ENCODE measurements at places on chromosomes 11 and 22. TPM values are rescaled to one million over a fixed set of nuclear protein-coding genes. Genes with fewer than 3 reads are reported as not detected.

The TMPRSS13 gene
- not detected for total RNA-seq

DNA sequence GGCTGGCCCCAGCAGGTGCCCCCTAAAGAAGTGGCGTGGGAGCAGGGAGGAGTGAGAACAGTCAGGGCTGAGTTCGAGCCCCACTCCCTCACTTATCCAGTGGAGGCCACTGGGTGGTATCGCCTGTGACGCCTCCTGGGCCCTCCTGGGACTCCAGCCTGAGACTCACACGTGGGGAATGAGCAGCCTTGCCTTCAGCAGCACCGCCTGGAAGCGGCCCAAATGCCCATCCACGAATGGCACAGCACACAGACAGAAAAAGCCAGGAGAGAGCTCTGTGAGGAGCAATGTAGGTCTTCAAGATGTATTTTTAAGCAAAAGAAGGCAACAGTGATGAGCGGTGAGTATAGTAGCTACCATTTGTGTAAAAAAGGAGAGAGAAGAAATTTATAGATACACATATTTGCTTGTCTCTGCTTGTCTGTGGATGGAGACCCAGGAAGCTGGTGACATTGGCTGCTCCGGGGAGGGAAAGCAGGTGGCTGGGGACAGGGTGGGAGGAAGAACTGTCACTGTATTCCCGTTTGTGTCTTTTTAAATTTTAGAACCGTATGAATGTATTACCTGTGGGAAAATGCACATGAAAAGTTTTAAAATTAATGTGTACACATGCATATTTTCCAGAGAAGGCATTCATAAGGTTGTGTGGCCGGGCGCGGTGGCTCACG is 13.2 kb downstream of the KCNJ4 start:
- DNase-seq, result no peak

DNA sequence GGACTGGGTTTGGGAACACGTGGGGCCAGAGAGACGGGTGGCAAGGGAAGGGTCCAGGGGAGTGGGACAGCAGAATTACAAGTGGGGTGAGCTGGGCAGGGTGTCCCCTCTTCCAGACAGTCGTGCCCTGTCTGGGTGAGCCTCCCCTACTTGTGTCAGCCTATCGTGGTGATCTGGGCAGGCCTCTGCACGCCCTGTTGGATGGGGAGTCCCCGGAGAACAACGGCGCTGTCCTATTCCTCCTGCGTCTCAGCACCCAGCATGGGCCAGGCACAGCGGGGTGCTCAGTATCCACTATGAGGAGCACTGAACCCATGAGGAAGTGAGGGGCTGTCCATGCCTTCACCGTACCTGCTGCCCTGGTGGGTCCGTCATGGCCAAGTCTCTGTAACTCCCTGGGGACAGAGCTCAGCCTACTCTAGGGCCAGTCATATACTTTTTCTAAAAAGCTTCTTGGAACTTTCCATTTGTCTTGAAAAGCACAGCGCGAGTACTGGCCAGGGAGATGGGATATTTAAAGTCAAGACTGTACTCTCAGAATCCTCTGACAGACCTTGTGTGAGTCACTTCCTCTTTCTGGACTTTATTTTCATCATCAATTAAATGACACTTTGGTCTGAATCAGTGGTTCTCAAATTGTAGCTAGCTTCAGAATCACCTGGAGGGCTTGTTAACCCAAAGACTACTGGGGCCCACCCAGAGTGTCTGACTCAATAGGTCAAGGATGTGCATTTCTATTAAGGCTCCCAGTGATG is 81.7 kb upstream of the NECTIN1 start:
- DNase-seq, result no peak

DNA sequence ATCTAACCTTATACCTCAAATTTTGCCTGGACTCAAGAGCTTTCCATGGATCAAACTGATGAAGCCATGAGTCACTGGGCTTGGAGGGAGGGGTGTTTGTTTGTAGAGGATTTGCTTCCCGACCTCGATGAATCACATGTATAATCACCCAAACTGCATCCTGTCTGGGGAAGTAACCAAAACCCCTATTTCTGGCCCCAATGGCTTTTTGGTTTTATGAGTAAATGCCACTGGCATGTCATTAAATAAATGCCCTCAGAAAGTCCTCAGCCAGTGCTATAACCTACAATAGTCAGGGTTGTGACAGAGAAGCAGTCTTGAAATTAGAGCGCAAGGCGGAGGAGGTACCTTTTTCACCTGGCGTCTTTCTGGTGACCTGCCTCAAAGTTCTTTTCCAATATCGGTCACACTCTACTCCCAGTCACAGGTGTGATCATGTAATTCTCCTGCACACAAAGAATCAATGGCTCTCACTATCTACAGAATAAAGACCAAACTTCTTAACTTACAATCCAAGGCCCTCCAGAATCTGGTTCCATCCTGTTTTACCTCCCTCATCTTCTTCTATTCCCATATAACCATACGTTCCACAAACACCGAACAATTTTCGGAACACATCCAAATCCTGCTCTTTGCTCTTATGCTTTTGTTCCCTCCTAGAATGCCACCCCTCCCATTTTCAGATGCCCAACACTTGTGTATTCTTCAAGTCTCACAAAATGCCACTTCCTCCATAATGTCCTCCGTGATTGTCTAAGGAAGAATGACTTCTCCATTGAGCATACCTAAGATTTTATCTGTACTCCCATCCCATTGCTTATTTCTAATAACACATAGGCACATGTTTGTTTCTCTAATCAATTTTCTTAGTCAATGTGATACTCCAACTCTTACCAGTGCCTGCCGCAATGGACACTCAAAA is 81.3 kb upstream of the BLID start:
- DNase-seq, result no peak

The CDC42BPG gene
- total RNA-seq, result 1.2 TPM

DNA sequence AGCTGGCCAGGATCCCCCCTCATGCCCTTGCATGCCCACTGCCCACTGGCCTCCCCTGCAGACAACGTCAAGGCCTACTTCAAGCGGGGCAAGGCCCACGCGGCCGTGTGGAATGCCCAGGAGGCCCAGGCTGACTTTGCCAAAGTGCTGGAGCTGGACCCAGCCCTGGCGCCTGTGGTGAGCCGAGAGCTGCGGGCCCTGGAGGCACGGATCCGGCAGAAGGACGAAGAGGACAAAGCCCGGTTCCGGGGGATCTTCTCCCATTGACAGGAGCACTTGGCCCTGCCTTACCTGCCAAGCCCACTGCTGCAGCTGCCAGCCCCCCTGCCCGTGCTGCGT is 7.9 kb downstream of the AIP start:
- DNase-seq, result no peak

The POU2AF3 gene
- not detected for total RNA-seq

DNA sequence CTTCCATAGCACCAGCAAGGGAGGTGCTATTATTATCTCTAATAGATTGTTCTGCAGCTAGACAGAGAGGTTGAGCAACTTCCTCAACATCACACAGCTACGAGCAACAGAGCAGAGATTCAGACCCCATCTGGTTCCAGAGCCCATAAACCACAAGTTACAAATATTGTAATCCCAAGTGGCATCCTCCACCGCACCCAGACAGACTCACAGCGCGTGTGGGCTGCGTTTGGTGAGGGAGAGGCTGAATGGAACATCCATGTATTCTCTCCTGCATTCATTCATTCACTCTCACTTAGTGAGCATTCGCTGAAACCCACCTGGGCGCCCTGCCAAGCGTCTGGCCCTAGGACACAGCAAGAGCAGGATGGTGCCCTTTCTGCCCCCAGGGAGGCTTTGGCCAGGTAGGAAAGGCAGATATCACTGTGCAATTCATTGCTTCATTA is 33.5 kb downstream of the LIF start:
- DNase-seq, result no peak

DNA sequence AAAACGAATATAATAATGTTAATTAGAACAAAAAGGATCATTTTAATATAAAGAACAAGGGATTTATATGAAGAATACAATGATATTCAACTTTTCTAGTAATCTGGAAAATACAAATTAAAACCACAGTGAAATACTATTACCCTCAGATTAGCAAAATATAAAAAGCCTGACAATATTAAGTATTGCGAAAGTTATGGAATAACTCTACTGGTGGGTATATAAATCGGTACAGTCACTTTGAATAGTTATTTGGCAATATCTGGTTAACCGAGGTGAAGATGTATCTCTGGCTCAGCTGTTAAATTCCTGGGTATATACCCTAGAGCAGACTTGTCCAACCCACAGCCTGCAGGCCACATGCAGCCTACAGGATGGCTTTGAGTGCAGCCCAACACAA is 118.8 kb downstream of the ATM start:
- DNase-seq, result no peak

The VSIG10L2 gene
- not detected for total RNA-seq

The ESAM gene
- total RNA-seq, result 50.2 TPM

GRCh38 chr22:44550711-44551491 is 52.9 kb upstream of the RTL6 start:
- peak; percentile 76 for DNase-seq

The NEAT1 gene
- total RNA-seq, result 668 TPM

- no peak for DNase-seq
Measured at GRCh38 chr11:88312628-88313027, 24.9 kb downstream of the CTSC start.

DNA sequence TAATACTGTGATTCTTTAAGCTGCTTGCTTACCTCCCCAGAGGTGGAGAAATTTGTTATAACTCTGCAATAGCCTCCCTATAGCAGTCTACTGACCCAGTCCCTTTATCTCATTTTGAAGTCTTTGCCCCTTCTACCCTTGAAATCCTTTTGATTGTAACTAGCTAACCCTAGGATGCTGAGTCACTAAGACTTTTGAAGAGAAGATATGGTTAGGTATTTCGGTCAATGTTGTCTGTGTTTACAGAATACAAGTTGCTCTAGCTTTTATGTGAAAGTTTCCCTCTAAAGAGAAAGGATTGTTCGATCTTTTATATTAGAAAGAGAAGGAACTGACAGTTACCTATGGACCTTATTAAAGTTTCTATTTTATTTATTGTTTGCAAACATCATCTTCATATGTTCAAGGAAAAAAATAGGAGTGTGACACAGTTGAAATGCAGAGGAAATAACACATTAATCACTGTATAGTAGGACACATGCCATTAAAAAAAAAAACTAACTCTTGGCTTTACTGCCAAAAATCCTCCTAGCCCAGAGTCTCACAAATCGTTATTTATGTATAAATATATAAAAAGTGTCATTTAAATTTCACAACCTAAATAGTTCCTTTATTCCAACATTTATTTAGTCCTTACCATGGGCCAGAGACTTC is 3.1 kb downstream of the HYLS1 start:
- no peak for DNase-seq

The OR51B2 gene
- not detected for total RNA-seq

GRCh38 chr11:109076870-109077269 is 345.1 kb upstream of the C11orf87 start:
- no peak for DNase-seq

- DNase-seq, result no peak
Measured at GRCh38 chr11:13357232-13357631, 79.6 kb downstream of the BMAL1 start.

The GLYATL1 gene
- total RNA-seq, result not detected

DNA sequence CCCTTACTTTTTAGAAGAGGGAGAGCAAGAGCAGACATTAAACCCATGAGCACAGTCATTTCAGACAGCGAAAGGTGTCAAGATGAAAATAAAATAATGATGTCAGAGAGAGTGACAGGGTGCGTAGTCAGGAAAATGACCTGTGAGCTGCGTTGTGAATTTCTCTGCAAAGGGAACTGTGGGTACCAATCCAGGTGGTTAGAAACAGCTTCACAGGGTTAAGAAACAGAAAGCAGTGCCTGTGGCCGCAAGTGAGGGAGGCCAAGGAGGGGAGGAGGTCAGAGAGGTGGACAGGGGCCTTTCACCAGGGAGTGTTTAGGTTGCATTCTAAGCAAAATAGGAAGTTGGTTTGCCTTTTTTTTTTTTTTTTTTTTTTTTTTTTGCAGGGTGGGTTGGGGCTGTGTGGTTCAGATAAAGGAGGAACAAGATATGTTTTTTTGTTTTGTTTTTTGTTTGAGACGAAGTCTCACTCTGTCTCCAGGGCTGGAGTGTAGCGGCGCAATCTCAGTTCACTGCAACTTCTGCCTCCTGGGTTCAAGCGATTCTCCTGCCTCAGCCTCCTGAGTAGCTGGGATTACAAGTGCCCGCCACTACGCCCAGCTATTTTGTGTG is 7.9 kb downstream of the TIGD3 start:
- DNase-seq, result no peak

The VSIG2 gene
- total RNA-seq, result 1.2 TPM

DNA sequence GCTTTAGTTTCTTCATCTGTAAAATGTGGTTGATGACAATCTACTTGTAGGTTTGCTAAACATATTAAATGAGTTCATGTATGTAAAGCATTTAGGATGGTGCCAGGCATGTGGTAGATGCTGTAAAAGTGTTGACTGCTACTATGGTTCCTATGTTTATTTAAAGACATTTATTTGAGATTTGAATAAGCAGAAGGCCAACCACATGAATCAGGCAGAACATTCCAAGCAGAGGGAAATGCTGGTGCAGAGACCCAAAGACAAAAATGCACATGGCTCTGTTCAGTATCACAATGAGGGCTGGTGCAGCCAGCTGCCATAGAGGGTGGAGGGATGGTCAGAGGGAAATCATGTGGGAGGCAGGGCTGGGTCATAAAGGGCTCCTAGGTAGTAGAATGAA is 156.2 kb upstream of the PDGFD start:
- DNase-seq, result no peak

DNA sequence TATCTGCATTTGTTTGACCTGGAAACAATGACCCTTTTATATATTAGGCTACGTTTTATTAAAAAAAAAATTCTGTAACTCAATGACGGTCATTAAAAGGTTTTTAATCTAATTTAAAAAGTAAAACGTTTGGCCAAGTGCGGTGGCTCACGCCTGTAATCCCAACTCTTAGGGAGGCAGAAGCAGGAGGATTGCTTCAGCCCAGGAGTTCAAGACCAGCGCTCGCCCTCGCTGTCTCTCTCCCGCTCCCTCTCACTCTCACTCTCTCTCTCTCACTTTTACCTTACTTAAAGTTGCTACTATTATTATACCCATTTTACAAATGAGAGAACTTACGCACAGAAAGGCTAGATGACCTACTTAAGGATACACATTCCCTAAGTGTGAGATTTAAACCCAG is 814 bp upstream of the NARS2 start:
- no peak for DNase-seq

The IGLL1 gene
- total RNA-seq, result not detected

Data from cardiac septum (tissue), 1 donor.